ENCODE measurements at places on chromosomes 5 and 9.

GRCh38 chr9:18437315-18438201 lies 36.4 kb upstream of the ADAMTSL1 start:
- peak; percentile 55 for DNase-seq

DNA sequence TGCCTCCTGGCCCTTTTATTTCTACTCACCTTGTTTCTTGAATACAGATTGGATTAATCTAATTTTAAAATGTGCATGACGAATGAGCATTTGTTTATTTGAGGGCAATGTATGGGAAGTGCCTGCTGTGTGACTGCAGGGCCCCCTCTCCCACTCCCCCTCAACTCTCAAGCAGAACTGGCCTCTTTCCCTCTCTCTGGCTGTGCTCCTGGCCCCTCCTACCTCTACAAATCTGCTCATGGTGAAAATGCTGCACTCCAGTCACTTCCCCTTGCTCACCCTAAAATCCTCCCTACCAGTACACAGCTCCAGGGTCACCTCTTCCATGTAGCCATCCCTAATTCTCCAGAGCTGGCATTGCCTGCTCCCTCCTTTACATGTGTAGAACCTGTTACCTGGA lies 17.2 kb upstream of the NDST1 start:
- no peak for DNase-seq

GRCh38 chr5:135040333-135041144 lies 6.5 kb upstream of the PITX1 start:
- no peak for DNase-seq

- no peak for DNase-seq
Measured at GRCh38 chr5:34895641-34896419, 19.5 kb downstream of the RAD1 start.

DNA sequence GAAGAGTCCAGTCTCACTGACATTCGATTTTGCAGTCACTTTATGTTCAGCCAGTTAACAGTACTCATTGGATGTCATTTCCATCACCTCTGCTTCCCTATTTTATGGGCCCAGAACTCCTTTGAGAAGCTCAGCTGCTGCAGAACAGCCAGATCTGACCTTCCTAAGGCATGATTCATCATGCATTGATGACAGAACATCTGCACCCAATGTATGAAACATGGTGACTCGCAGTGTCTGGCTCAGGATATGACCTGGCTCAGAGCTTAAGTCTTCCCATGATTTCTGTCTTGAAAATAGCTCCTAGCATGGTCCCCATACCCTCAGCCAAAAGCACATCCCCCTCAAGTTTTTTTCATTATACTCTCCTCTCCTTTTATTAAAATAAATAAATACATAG lies 92.6 kb upstream of the TRIM32 start:
- DNase-seq, result peak; percentile 47

DNA sequence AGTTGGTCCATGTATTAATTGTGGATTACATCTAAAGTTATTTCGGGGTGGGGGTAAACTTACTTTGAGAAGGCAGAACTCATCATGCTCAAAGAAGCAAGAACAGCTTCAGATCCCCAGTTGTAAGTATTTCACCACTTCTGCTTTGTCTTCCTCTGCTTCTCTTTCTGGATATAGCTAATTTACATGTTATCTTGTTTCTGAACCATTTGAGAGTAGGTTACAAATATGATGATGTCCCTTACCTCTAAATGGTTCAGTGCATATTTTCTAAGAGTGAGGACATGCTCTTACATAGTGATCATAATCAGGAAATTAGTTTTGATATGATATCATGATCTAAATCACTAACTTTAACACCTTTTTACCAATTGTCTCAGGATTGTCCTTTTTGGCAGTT lies 11.9 kb downstream of the TRIO start:
- no peak for DNase-seq

- DNase-seq, result no peak
Measured at GRCh38 chr5:32231241-32231640, 57.1 kb upstream of the GOLPH3 start.

GRCh38 chr5:153551537-153552079 lies 61.1 kb downstream of the GRIA1 start:
- DNase-seq, result peak; percentile 37

DNA sequence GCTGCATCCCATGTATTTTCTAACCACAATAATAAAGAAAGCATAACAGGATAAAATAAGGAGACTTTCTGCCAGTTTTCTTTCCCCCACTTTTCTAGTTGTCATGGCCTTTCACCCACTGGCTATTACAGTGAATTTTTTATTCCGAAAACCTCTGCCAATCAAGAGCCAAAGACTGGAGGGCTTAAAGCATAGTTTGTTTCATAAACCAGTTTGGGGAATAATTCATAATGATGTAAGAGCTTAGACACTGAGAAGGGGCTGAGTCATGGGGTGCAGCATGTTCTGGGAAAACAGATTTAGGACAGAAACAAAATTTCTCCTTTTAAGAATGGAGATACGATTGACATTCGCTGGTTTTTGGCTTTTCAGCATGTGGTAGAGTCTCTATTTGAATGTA lies 4.4 kb upstream of the GLIPR2 start:
- no peak for DNase-seq

DNA sequence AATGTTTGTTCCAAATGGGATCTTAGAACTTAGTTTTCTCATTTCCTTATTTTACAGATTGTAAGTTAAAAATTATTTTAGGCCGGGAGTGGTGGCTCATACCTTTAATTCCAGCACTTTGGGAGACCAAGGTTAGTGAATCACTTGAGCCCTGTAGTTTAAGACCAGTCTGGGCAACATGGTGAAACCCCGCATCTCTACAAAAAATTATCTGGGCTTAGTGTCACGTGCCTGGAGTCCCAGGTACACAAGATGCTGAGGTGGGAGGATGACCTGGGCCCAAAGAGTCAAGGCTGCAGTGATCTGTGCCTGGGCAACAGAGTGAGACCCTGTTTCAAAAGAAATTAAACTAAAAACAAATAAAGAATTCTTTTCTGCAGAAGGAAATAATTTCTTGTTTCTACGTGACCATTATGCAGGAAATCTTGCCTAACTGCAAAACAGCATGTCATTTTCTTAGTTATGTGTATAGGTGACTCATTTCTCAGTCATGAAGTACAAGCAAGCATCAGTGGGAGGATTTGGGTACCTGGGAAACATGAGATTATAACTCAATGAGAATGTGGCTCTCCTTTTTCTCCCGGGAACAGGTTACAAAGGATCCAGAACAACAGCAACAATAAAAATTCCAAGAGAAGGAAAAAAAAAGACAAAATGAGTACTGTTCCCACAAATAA lies 375.1 kb upstream of the ST8SIA4 start:
- no peak for DNase-seq

DNA sequence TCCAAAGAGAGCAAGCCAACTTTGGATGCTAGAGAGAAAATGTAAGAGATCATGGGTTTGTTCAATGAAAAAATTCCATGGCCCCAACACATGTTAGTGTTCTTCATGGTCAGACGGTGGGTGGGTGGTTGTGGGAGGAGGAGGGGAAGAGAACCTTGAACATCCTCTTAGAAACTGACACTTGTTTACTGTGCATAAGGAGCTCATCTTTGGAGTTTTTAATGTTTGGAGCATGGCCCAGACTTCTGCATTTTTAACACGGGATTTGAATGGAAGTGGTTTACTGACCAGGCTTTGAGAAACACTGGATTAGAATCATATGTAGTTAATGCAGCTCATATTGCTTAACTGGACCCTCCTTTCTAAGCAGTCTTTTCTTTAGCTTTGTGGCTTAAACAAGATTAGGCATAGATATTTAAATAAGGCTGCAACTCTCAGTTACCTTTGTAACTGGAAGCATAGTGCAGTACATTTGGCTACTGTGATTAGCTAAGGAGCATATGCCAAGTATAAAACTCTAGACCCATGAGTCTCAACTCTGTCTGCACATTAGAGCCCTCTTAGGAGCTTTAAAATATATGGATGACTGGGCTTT lies 60.1 kb downstream of the FOCAD start:
- peak; percentile 7 for DNase-seq

DNA sequence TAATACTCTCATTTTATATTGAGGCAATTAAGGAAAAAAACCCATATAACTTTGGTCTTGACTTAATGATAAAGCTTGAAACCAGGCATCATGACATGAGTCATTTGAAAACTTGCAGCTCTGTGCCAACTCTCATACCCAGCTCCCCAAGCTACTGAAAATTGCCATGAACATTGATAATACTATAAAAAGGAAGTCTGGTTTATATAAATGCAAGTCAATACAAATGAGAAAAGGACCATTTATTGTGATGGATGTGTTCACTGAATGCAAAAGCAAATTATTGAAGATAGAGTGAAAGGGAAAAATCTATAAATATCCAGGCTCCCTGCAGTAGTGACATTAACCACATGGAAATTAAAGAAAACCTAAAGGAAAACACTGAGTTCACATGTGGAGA lies 116.3 kb downstream of the DEPDC1B start:
- no peak for DNase-seq

DNA sequence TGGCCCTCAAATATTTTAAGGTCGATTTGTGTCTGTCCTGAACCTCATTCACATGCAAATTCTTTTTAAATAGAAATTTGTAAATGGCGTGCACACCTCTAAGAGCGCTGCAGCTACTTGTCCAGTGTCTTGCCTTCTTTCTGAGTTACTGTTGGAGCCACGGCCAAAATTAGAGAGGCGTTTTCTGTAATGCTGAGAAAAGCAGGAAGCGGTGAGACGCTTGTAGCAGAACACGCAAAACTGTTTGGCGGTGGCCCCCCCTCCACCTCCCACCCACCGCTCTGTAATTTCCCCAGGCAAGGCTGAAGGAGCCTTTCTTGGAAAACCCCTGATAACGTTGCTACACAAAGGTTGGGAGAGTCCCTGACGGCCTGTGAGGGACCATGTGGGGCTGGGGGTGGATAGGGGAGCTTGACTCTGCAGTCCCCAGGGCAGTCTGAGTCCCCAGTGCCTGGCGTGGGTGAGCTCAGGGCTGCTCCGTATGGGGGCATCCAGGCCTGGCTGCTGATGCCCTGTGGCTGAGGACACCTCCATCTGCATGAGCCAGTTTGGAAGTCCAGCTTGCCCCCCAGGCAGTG lies 96.5 kb downstream of the GADD45G start:
- no peak for DNase-seq

- DNase-seq, result no peak
Measured at GRCh38 chr9:136232969-136233368, 12.6 kb downstream of the QSOX2 start.

DNA sequence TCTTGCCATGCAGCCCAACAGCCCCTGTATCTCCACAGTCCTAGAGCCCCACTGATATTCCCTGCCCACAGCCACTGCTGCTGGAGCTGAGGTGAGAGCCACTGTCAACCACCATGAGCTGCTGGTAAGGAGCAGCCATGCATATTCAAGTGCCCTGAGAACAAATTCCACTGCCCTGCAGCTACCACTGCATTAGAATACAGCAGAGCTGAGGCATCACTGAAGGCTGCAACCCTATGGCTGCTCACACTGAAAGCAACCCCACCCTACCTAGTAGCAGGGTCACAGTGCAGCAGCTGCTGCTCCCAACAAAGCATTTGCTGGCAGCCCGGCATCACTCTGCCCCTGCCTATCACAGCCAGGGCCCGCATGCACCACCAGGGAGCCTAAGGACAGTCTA lies 68.6 kb downstream of the SKIC3 start:
- DNase-seq, result no peak

GRCh38 chr9:133274236-133275104 lies 531 bp downstream of the ABO start:
- DNase-seq, result no peak

DNA sequence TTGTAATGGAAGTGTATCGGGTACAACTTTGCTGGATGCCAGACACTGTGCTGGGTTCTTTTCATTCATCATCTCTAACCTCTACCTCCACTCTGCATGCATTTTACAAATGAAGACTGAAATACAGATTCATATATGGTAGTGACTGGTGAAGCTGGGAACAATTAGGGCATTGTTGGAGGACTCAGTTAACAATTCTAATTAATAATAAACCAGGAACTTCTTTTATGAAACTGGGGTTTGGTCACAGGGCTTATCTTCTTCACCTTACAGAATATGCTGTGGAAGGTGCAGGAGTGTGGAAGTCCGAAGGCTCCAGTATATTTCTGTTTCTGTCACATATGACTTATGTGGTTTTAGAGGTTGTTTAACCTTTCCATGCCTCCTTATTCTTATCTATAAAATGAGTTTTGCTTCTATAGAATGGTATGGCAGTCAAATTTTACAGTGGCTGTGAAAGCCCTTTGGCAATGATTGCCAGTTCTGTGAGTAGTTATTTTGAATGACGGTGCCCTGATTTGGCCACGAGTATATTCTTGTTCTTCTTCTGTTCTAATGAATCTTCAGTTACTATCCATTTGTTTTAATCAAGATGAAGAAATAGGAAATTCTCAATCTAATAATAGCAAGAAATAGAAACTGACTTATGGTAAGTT lies 284.7 kb downstream of the GABRB2 start:
- no peak for DNase-seq

DNA sequence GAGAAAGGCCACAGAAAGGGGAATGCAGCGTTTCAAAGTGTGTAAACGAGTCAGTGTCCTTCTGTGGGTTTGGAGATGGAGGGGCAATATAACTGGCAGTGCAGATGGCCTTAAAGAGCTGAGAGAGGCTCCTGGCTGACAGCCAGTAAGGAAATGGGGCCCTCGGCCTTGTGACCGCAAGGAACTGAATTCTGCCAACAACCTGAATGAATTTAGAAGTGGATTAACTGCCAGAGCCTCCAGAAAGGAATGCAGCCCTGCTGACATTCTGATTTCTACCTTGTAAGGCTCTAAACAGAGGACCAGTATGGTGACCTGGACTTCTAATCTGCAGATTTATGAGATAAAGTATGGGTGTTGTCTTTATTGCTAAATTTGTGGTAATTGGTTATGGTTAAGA lies 17.5 kb upstream of the NREP start:
- DNase-seq, result no peak

GRCh38 chr5:130234816-130235215 lies 330.6 kb downstream of the CHSY3 start:
- no peak for DNase-seq

- DNase-seq, result no peak
Measured at GRCh38 chr9:9173264-9173663, 1373.7 kb upstream of the DMAC1 start.

DNA sequence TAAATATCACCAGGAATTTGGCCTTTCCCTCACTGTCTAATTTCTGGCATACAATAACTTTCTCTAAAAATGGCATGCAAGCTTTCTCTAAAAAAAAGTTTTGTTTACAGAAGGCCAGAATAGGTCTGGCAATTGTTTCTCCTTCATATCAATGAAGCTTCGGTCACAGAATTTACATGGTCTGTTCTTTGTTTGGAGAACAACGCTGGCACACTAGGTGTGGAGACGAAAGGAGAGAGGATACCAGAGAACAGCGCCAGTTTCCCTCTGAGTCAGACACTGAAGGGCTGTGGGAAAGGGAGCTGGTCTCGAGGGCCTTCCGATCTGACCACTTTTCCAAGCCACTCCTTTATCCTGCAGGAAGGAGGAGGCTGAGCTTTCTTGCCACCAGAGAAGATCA lies 60.1 kb upstream of the ITGA1 start:
- DNase-seq, result peak; percentile 8

GRCh38 chr9:97556721-97557605 lies 55.5 kb downstream of the TMOD1 start:
- no peak for DNase-seq

Data from muscle of back (tissue), 13 donors.